Hematopoietic multipotent progenitor cell treated with erythropoietin and hydrocortisone succinate and interleukin-3 and kit ligand, for 4 days (in vitro differentiated cells): ENCODE measurements at places on chromosomes 12 and 14.

- DNase-seq: no peak
Observed at GRCh38 chr12:116766746-116767145, 28.6 kb downstream of the RNFT2 start.

DNA sequence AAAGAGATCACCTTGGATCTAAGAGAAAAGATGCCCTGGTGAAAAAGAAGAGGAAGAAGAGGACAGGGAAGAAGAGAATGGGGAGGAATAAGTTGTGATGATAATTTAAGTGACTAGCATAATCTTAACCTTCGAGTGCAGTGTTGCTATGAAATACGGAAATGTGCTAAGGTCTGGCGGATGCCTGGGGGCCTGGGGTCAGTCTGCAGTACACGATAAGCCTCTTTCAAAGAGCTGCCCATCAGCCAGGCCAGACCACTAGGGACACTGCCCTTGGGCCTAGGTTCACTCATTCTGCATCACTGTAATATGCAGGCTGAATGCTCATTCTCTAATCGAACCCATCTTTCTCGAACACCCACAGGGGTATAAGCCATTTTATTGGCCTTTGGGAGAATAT is 83.4 kb downstream of the PLEKHG3 start:
- DNase-seq: no peak

DNA sequence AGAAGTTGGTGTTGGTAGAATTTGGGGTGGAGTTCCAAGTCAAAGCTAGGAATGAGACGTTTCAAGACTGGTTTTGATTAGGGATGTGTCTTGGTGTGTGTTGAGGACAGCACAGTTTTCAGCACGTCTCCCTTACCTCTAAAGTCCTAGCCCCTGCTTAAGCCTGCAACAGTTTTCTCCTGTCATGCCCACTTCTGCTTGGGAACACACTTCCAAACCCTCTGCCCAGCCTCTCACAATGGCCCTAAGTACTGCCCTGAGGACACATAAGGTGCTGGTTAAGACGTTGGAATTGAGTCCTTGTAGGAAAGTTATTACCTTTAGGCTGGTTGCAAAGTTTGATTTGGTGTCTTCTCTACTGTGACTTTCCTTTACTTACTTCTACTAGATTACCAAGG is 710 bp upstream of the BMAL2 start:
- DNase-seq: no peak

GRCh38 chr12:751192-751998 is 984 bp upstream of the WNK1 start:
- DNase-seq: peak; percentile 99

GRCh38 chr12:12721814-12722434 is 4.8 kb downstream of the CDKN1B start:
- no peak for DNase-seq

DNA sequence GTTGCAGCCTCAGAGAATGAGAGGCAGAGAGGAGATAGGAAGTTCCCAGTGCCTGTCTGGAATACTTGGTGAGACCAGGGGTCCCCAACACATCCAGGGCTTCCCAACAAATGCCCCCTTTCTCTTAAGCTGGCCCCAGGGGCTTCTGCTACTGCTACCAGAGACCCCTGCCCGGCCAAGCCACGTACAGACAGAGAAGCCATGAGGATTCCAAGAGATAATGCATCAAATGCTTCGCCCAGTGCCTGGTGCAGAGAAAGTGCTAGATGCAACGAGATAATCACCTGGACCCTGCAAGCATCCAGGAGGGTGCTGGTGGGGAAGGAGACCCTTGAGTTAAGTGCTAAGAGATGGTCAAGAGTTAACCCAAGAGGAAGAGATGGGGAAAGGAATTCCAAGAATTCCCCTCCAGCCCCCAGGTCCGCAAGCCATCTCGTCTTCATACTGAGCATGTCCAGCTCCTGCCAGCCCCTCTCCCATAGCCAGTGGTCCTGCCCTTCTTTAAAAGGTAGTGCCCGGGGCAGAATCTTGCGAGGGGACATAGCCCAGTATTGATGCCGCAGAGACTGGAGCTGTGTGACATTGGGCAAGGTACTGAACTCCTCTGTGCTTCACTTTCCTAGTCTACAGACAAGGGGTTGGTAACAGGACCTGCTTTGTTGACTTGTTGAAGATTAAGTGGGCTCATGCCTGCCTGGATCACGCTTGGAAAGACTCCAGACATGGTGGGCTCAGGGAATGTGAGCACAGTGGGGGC is 103.3 kb downstream of the CALM1 start:
- DNase-seq: no peak

DNA sequence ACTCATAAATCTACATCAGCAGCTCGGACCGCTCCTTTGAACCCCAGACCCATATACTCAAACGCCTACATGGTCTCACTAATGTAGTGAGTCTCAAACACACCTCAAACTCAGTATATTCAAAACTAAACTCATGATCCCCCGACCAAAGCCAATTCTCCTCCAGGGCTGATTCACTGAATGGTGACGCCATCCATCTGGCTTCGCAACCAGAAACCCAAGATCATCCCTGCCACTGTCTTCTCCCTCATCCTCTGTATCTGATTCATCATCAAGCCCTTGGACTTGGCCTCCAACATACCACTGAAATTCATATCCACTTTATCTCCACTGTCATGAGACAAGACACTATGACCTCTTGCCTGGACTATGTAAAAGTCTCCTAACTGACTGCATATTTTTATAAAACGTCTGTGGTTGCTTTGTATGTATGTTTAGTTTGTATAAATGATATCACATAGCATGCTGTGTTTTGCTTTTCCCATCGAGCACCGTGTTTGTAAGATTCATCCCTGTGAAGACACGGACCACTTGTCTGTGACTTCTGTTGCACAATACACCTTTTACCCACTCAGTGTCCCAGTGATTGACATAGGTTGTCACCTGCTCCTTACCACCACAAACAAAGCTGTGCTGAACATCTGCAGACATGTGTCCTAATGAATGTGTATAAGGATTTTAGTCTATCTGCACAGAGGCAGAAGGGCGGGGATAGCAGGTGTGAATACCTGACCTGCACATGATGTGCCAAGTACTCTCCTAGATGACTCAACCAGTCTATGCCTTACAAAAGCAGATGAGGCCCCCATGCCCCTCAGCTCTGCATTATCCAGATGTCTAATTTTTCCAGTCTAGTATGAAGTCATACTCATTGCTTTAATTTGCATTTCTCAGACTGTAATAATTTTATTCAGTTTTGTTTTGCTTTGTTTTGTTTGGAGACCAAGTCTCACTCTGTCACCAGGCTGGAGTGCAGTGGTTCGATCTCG is 76.9 kb downstream of the VWF start:
- no peak for DNase-seq

- DNase-seq: no peak
Observed at GRCh38 chr12:77814386-77814785, 16.3 kb upstream of the NAV3 start.

- peak; percentile 70 for DNase-seq
Observed at GRCh38 chr14:74945261-74945851, 10.0 kb downstream of the PGF start.

DNA sequence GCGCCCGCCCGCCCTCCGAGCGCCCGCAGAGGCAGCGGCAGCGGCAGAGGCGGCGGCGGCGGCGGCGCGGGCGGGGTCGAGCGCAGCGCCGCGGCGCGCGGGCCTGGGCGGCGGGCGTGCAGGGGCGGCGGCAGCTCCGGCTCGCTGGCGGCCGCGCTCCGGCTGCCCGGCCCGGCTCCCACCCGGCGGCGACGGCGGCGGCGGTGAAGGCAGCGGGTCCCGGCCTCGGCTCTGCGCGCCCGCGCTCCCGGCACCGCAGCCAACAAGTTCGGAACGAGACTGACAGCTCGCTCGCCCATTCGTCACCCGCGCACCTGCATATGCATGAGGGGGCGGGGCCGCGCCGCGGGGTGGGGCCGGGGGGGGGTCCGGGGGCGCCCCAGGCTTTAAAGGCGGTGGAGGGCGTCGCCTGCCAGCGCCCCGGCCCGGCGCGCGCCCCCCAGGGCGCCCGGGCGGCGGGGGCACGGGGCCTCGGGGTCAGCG is at the start of gene JAG2:
JAG2 (minus strand) TSS at position 281 of the 483 bp plus-strand sequence. CDS start 356 bp downstream, outside the sequence.
- DNase-seq: peak; percentile 63

DNA sequence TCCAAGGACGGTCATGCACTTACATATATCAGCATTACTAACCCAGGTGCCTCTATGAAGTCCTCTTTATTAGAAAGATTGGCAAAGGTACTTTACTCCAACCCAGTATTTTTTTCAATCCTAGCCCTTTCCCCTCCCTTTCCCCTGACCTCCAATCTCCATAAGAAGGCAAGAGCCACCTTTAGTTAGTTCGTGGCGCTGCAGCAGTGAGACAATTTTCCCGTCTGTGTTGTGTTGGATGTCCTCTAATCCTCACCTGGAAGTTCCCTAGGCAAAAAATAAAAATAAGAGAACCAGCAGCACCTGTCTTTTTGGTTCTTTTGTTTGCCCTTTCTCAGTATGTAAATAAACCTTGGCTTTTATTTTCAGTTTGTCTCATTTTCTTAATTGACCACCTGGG is 439.6 kb upstream of the LRFN5 start:
- no peak for DNase-seq

- no peak for DNase-seq
Observed at GRCh38 chr12:16946704-16947103, 340.7 kb upstream of the LMO3 start.

- DNase-seq: peak; percentile 85
Observed at GRCh38 chr12:91382081-91382543, 199.5 kb upstream of the DCN start.

DNA sequence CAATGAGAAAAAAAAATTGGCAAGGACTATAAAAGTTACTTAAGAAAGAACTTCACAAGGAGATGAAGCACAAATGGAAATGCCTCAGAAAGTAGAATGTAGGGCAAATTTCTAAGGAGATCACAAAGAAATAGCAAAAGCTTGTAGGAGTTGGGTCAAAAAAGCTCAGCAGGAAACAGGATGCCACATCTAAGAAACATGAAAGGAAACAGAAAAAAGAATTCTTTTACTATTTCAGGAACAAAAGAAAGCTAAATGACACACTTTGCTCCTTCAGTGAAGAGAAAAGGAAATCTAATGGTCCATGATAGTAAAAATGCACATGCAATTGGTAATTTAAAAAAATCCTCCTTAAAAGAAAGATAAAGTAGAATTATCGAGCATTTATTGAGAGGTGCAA is 452.1 kb upstream of the GARIN6 start:
- no peak for DNase-seq

DNA sequence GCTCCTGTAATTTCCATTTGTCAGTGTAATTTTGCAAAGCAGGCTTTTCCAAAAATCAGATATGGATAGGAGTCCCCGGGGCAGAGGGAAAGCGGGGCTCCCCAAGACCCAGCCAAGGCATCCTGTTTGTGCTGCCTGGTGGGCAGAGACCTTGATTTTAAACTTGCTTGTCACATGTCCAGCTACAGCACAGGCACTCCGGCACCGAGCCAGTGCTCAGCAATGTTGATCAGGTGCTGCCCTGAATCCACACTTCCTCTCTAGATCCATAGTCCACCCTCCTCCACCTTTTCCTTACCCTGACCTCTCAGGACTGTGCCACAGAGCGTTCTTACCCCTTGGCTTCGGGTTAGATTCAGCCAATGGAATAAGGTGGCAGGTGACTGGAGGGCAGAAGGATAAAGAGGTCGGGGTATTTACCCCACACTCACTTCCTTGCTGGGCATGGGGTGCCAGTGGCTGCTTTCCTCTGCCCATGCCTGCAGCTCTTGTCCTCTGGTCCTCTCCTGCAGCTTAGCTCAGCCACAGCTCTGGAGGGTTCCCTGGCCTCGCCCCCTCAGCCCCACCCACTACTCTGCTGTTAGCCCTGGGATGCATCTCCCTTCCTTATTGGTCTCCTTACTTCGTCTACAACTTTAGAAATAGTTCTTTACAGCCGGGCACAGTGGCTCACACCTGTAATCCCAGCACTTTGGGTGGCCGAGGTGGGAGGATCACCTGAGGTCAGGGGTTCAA is 80.1 kb downstream of the IRF2BPL start:
- DNase-seq: no peak

GRCh38 chr12:108751821-108752220 is 20.5 kb upstream of the CORO1C start:
- no peak for DNase-seq

GRCh38 chr14:70663707-70664179 is 22.0 kb downstream of the TTC9 start:
- DNase-seq: no peak

DNA sequence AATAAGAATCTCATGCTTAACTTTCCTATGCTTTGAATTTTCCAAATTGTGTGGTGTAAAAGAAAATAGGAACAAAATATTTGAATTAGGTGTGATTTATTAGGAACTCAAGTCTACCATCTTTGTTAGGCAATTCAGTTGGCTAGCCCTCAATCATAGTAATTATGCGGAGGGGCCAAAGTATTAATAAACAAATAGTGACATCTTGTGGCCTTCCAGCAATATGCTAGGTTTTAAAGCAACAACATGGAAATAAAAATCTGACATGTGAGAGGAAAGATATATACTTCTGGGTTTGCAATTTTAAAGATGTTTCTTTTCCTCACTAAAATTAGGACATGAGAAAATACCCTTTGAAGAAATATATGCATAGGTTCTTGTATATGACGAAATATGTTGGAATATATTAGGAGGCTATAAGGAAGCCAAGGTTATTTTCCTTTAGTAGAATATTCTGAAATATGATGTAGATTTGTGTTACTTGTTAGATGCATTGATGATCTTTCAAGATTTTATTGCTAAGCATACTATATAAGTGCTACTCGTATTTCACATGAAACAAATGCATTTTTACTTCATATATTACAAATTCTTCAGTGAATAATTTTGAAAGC is 200.4 kb downstream of the PTPRO start:
- peak; percentile 78 for DNase-seq

GRCh38 chr12:113464852-113465719 is 6.6 kb downstream of the LHX5 start:
- DNase-seq: no peak

GRCh38 chr12:130710733-130711080 is 5.4 kb downstream of the RIMBP2 start:
- DNase-seq: no peak
